Nephron progenitor cell (in vitro differentiated cells): ENCODE measurements at places on chromosomes 11 and 22.
A peak's percentile ranks its signal among the peaks of the same experiment; 100 is the strongest.

DNA sequence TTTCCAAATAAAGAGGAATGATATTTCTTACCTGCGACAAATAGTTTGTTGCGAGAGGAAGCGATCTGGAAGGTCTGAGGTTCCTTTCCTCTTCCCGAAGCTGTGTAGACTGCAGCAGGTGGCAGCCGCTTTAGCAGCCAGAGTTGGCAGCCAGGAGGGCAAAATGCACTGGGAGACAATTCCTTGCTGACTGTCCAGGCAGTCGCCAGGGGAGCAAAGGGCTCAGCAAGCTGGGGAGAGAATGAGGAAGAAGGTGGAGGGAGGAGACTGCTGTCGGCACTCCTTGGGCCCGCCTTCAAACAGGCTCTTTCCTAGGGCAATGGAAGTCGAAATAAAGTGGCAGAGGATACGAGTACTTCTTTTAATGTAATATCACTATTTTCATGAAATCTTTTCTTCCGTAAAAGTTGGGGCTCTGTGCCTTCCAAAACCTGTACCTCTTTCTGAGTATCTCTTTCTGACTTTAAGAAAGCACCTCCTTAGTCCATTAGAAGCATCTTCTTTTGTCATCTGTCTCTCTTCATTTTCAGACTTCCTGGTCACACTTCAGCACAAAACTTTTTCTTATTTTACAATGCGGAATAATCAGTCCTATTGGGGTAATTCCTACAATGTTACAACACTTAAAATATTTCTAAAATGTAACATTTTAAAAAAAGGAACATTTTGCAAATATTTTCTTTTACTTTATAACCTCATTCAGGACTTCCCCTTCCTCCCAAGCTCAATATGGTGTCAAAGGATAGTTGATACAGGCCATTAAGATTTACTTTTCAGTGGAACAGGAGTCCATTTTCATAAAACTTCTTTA is at the start of gene IL18:
Gene IL18 (minus strand): TSS at position 220 of the 811 bp plus-strand sequence. CDS start 9,041 bp downstream, outside the sequence.
- DNase-seq: peak; percentile 23

- no peak for DNase-seq
Measured at GRCh38 chr22:49749885-49750510, 77.7 kb downstream of the BRD1 start.

DNA sequence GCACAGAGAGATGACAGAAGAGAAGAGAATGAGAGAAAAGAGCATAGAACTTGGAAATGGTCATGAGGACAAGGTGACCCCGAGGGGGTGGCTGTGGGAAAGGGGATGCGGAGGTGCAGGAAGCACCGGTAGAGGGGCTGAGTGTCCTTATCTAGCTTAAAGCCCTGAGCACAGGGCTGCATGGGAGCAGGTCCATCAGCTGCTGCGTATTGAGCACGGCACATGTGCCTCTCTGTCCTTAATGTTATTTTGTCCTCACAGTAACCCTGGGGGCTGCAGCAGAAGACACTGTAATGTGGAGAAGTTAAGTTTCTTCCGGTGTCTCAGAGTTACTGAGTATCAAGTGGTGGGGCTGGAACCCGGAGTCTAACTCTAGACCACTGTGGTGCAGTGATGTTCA is 94.4 kb upstream of the OR4B1 start:
- DNase-seq: no peak

DNA sequence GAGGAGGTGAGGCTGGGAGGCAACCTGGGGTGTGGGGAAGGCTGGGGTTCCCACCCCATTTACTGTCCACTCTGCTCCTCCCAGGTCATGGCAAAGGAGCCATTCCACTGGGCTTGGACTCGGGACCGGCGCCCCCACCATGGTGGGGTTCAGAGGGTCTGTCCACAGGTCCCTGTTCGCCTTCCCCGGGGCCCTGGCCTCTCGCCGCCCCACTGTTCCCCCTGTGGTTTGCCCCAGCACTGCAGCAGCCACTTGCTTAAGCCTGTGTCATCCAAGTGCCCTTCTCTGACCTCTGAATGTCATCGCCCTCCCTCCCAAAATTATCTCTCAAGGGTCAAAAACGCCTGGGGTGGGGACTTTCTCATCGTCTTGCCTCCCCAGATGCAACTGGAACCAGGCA is 2.6 kb downstream of the SPDYC start:
- no peak for DNase-seq

DNA sequence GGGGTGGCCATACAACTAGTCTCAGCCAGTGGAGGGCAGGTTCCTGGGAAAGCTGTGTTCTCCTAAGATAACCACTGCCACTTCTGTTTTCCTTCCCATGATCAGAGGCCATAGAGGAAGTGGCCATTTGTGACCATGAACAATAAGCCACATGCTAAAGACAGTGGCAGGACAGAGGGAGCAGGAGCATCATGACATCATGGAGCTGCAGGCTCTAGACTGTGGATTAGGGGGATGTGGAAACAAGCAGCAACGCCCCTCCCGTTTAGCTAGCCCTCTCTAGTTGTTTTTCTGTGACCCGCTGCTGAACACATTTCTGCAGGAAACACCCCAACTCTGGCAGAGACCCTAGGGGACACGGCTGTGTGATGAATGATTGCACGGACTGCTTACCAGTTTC is 195.0 kb upstream of the NECTIN1 start:
- no peak for DNase-seq

DNA sequence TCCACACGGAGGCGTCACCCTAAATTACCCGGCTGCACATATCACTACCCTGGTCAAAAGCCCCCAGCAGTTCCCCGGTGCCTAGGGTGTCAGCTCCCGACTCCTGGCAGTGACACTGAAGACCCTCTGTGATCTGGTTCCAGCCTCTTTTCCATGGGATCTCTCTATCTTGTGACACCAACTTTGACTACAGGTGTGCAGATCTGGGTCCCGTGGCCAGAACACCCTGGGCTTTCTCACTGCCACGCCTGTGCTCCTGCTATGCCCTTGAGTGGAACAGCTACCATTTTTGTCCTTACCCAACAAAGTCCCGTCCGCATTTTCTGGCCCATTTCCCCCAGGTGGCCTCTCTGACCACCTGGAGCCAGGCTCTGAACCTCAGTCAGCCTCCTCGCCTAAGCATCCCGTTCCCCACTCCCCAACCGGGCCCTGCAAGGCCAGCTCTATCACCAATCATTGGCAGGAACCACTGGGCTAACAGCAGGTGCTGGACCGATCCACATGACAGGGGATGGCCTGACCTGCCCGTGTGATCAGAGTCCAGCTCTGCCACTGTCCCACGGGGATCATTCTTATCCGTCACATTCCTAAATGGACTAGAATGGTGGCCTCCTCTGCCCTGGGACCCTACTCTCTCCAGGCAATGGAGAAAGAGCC is 20.7 kb upstream of the CBX7 start:
- no peak for DNase-seq

DNA sequence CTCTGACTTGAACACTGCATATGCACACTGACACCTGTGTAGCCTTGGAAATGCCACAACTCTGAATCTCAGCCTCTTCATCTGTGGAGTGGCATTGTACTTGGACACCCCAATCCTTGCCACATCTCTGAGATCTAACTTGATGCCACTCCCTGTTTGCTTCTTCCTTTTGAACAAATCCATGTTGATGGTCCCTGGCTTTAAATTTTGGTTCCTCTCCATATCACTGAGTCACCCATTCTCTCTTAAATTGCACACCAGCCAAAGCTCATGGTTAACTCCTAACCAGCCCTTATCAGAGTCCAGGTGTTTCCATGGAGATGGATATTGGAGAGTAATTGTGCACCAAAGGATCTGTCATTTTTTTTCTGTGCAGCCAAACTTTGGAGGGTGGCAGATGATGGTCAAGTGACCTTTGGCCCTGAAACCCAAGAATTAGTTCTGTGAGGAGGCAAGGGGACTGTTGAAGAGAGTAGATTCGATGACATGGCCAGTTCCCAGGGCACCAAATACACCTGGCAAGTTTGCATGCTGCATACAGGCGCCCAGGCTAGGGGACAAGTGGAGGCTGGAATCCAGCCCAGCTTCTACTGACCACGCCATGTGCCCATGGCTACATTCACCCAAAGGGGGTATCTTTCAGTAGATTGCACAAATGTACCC is 25.1 kb upstream of the PAMR1 start:
- no peak for DNase-seq

GRCh38 chr11:27405134-27405533 is 42.1 kb upstream of the CCDC34 start:
- no peak for DNase-seq

- DNase-seq: no peak
Measured at GRCh38 chr11:96373826-96374225, 15.9 kb downstream of the CCDC82 start.
